Brain pericyte (primary cell): ENCODE measurements at places on chromosomes 5 and 9.
A peak's percentile ranks its signal among the peaks of the same experiment; 100 is the strongest.

- DNase-seq = no peak
Measured at GRCh38 chr5:167633931-167634341, 657.5 kb upstream of the WWC1 start.

DNA sequence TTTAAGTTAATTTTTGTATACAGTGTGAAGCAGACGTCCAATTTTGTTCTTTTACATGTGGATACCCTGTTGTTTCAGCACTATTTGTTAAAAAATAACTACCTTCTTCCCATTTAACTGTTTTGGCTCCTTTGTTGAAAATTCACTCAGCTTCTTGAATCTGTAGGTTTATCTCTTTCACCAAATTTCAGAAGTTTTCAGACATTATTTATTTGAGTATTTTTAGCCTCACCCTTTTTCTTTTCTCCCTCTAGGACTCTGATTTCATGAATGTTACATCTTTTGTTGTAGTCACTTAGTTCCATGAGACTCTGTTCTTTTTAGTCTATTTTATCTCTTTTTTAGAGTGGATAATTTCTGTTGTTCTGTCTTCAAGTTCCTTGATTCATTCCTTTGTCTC, 4.6 kb upstream of the TNPO1 start:
- no peak for DNase-seq

DNA sequence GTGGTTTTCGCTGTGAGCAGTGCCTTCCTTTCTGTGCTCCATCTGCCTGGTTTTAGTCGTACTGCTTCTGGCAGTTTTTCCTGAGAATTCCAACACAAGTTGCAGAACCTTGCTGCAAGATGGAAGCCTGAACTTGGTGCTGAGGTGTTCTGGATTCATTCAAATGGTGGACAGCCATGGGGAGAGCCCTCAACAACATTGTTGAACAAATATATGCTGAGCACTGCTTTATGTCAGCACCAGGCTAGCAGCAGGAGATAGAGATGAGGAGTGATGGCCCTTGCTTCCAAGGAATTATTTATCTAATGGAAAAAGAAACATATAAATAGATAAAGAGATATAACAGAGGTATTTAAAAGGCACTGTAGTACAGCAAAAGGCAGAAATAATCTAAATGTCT, 7.3 kb upstream of the RPS6 start:
- DNase-seq = no peak

- no peak for DNase-seq
Measured at GRCh38 chr9:17863213-17863883, 284.5 kb downstream of the SH3GL2 start.

DNA sequence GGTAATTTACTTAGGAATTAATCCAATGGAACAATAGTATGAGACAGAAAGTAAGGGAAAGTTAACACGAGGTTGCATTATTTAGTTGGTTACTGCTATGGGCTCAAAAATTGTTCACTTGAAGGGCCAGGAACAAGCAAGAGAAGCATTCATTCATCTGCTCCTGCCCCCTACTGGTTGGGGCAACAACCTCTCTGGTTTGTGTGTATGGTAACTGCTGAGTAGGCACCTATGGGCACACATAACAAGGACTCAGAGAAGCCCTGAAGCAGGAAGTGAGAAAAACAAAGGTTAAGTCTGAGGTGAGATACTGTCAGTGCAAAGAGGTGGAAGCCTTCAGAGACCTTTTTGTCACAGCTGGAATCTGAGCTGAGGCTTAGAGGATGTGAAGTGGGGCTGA, 34.4 kb upstream of the RANBP6 start:
- no peak for DNase-seq

DNA sequence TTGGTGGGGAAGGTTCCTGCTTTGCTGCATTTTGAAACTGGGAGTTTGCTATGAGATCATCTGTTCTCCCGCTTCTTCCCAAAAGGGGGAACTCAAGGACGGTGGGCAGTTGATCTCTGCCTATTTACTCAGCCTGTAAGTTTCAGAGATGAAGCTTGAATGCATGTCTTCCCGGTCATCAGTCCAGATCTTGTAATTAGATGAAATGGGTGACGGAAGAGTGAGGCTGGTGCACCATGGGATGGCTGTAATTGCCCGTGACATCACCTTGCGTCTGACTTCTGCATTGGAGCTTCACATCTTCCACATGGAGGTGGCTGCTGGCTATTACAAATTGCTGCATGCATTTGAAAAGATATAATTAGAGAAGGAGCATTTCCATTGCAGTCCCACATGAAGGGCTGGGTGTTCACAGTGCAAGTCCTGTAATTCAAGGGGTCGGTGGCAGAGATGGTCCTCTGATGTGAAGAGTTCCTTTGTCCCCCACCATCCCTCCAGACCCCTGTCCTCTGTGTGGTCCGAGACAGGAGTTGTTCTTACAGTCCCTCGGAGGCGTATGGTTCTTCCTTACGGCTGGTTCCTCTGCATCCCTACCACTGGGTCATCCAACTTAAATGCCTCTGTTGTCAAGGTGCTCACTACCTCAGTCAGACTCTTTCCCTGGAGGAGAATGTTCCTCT, 72.9 kb downstream of the ZNF618 start:
- DNase-seq = no peak

DNA sequence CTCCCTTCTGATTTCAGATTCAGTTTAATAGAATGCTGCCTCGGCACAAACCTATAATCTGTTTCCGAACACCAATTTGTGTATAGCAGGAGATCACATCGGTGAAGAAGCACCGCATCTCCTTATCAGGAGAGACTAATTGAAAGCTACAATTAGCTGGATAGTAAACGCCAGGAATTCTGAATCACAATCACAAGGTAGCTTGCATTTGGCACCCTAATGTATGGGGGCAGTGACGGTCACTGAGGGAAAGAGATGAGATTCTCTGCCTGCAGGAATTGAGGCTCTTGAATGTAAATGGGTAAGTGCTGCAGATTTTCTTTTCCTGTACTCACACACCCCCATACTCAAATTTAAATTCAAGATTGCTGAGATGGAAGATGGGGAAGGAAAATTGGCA, 373.6 kb upstream of the ZNF608 start:
- no peak for DNase-seq

GRCh38 chr5:158236511-158237335, 377.8 kb upstream of the CLINT1 start:
- DNase-seq = no peak

GRCh38 chr5:74888117-74888516, 21.9 kb upstream of the FAM169A start:
- DNase-seq = no peak

GRCh38 chr9:130997925-130998596, 10.9 kb upstream of the LAMC3 start:
- DNase-seq = no peak

DNA sequence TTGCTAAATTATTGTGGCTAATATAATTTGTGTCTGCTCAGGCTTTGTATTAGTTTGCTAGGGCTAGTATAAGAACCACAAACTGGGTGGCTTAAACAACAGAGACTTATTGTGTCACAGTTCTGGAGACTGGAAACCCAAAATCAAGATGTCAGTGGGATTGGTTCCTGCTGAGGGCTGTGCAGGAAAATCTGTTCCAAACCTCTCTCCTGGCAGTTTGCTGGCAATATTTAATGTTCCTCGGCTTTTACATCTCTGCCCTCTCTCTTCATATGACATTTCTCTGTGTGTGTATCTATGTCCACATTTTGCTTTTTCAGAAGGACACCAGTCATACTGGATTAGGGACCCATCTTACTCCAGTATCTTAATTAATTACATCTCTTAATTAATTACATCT, 498.8 kb upstream of the CD180 start:
- no peak for DNase-seq

DNA sequence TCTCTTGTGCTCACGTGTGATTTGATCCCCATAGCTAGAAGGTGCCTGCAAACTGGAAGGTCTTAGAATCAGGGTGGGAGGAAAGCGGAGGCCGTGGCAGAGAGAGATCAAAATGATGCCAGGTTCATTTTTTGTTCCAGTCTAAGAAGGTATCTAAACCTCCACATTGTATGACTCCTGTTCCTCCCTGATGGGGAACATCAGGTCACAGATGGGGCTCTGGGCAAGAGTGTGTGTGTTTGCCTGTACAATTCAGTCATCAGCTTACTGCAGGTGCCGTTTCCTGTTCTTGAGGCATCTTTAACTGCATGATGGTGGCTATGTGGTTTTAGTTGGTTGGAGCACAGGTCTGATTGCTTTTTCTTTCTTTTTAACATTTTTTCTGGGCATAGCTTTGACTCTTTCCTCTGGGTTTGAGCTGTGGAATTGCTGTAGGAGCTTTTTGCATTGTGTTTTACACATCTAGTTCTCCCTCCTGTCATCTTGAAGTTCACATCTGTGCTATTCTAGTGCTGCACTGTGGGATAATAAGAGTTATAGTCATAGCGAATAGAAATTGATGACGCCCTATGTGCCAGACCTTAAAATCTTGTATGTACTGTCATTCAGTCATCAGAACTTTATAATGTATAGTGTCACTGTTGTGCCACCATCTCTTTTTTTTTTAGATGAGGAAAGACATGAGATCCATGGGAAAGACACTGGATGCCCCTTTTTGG, 30.8 kb downstream of the ARHGAP26 start:
- DNase-seq = no peak

DNA sequence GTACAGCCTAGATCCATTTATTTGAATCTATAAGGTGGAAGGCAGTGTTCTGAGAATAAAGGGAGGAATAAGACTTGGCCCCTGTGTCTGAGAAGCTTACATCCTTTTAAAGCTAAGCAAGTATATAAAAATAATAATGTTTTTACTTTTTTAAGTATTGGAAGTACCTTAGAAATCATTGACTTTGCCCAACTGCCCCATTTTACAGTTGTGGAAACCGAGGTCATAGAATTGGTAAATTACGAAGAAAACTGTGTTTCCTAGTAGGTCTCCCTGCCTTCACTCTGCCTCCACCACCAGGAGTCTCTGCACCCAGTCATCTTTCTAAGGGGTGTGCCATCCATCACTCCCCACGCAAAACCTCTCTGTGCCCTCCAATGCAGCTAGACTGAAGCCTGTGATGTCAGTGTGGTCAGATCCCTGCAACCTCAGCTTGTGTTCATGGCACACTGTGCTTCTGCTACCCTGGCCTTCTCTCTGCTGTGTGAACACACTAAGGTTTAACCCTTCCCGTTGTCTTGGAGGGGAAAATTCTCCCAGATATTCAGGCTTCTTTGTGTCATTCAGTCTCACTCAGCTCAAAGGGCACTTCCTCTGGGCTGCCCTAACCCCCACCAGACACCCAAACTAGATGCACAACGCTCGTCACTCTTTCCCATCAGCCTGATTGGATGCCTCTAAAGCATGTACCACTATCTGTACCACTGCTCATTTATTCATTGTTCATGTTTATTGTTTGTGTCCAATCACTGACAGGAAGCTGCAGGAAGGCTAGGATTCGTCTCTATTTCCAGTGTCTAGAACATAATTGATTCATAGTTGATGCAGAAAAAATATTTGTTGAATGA, 18.2 kb downstream of the ADRB2 start:
- DNase-seq = no peak

GRCh38 chr9:14692470-14693250, 572 bp downstream of the ZDHHC21 start:
- DNase-seq = no peak

GRCh38 chr5:149036168-149036567, 26.7 kb downstream of the SH3TC2 start:
- no peak for DNase-seq

DNA sequence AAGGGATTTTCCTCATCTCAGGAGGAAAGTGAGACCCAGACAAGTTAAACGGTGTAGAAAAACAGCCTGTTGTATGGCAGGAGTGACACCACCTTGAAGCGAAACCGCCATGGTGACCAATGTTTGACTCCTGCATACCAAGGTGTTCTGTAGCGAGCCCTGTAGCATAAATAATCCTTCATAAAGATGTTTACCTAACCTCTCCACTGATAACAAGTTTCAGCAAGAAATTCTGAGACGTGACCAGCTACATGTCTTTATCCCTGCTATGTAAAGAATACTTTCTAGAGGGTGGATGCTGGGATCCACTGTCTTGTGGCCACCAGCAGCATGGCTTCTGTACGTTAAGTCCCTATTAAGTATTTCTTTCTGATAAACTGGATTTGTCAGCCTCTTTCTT, 148.1 kb downstream of the MPDZ start:
- DNase-seq = no peak

DNA sequence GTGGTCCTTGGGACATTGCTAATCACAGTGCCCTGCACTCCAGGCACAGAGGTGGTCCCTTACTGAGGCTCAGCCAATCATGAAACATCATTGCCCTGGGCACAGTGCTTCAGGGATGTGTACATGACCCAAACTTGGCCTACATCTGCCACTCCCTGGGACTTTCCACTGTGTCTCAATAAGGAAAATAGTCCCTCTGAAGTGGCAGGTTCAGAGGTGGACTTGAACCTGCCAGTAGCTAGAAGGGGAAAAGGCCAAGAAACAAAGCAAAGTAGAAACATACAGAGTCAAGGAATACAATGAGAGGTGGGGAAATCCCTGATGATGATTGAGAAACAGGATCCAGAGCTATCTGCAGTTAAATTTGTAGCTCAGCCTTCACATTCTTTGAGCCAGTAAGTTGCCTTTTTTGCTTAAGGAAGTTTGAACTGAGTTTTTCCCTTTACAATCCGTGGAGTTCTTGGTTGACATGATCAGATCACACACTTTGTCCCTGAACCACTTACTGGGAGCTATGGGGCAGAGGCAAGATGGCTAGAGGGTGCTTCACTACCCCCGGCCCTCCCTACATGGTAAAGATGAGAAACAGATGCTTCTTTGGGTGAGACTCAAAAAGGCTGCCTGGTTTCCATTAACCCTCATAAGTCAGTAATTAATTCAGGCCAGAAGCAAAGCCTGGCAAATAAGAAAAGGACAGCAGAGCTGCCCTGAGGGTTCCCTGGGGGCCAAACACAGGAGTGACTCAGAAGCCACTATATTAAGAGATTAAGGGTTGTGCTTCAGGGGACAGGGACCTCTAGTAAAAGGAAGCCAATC, 57.6 kb downstream of the SH3TC2 start:
- DNase-seq = no peak

- DNase-seq = no peak
Measured at GRCh38 chr9:35731415-35732184, 395 bp downstream of the TLN1 start.

- DNase-seq = no peak
Measured at GRCh38 chr9:107246259-107247254, 36.5 kb upstream of the RAD23B start.

GRCh38 chr5:177194268-177194667, 60.7 kb downstream of the NSD1 start:
- DNase-seq = no peak

GRCh38 chr5:135883441-135883840, 12.2 kb downstream of the IL9 start:
- DNase-seq = no peak

- no peak for DNase-seq
Measured at GRCh38 chr9:126860077-126860756, at the start of gene ZBTB34. TSS of gene ZBTB34 (plus strand) at chr9:126860639. CDS start at chr9:126879400, 18,761 bp downstream.

DNA sequence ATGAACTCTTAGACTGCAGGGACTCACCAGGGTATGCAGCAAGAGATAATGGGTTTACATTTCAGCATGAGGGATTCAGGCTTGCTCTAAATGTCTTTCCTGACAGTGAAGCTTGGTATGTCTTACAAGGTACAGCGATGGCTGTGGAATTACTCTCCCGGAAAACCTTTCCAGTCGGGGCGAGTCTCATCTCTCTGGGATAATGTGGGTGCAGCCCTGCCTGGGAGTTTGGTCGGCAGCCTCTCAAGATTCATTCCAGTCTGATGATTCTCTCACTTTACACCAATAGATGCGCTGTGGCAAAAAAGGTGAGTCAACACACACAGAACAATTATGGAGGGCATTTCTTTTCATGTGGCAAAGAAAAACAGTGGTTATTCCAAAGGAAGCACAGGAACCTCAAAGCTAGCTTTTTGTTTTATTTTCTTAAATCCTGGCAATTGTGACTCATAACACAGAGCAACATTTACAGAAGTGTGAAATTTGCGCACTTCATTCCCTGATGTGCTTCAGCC, 190.3 kb downstream of the DCP2 start:
- peak; percentile 18 for DNase-seq
